ENCODE measurements at places on chromosomes 3 and 15.
A peak's percentile ranks its signal among the peaks of the same experiment; 100 is the strongest.

- DNase-seq: peak; percentile 13
Observed at GRCh38 chr3:5787861-5788488, 600.5 kb downstream of the EDEM1 start.

GRCh38 chr15:68599153-68599545, 20.4 kb downstream of the CORO2B start:
- DNase-seq: no peak

DNA sequence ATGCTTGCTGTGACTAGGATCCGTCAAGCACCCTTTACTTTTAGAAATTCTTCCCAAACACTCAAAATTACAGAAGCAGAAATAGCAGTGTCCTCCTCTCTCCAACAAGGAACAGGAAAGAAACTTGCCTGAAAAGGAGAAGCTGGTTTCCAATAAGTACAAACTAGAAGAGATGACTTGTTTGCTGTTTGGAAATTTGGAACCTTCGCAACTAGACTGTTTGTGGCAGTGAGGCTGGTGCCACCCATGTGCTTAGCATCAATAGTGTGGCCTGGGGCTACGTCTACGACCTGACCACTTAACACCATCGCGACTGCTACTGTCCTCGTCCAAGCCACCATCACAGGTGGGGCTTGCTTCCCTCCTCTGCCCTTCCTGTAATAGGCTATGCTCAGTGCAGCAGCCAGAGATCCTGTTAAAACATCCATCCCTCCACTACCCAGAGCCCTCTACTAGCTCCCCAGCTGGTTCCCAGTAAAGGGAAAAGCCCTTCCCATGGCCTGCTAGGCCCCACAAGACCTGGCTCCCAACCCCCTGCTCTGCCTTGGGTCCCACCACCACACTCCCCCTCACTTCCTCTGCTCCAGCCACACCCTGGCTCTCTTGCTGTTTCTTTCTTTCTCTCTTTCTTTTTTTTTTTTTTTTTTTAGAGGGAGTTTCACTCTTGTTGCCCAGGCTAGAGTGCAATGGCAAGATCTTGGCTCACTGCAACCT, 52.6 kb upstream of the CCR2 start:
- no peak for DNase-seq

- DNase-seq: peak; percentile 71
Observed at GRCh38 chr3:50189274-50189673, 2.1 kb upstream of the GNAT1 start.

- DNase-seq: no peak
Observed at GRCh38 chr3:143755978-143756377, 92.3 kb downstream of the SLC9A9 start.

- DNase-seq: no peak
Observed at GRCh38 chr15:82572311-82572710, 32.1 kb upstream of the RPS17 start.

- no peak for DNase-seq
Observed at GRCh38 chr3:52391096-52391495, 53.8 kb downstream of the SEMA3G start.

- DNase-seq: peak; percentile 65
Observed at GRCh38 chr3:15631426-15632211, 30.1 kb downstream of the BTD start.

- DNase-seq: no peak
Observed at GRCh38 chr15:68679961-68680371, 101.2 kb downstream of the CORO2B start.

DNA sequence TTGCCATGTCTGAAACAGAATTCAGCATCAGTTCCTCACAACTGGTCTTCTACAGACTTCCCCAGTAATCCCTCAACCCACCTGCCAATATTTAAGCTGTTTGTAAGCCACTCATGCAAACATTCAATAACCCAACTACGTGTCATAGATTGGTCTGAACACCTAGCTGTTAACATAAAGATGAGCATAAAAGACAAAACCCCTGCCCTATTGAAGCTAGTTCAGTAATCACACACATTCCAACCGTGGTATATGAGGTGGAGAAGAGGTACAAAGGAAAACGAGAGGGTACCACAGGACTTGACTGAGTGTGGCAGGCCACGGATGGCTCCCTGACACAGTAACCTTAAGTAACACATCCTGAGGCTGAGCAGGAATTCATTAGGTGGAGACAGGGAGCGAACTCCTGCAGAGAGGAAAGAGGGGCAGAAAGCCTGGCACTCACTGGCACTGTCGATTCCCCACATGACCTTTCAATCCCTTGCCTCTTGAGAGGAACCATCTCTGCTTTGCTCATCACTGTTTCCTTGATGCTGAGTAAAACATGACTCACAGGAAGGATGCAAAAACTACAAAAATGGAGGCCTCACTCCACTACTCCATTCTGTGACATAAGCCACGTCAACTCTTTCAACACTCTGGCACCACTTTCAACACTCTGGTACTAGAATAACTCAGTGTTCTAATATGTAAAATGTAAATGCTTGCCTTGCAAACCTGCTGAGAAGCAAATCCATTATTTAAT, 31.3 kb downstream of the RPN1 start:
- no peak for DNase-seq

DNA sequence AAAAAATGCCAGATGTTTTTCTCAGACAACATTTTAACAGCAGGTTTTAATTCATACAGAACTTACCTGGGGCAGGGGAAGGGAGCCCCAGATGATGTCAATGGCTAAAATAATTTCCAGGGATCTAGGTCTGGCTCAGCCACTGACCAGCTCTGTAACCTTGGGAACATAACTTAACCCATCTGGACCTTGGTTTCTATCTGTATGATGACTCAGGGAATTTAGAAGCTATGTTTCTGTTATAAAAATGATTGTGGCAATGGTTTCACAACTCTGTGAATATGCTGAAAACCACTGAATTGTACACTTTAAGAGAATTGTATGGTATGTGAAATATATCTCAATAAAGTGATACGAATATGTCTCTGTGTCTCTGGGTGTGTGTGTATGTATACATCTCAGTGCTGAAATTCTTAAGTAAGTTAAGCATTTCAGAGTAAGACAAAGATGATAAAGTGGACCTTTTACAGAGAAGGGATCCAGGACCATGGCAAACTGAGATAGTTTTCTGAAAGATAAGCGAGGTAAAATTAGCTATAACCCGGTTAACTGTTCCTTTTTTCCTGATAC, 2.9 kb downstream of the SH3GL3 start:
- no peak for DNase-seq

DNA sequence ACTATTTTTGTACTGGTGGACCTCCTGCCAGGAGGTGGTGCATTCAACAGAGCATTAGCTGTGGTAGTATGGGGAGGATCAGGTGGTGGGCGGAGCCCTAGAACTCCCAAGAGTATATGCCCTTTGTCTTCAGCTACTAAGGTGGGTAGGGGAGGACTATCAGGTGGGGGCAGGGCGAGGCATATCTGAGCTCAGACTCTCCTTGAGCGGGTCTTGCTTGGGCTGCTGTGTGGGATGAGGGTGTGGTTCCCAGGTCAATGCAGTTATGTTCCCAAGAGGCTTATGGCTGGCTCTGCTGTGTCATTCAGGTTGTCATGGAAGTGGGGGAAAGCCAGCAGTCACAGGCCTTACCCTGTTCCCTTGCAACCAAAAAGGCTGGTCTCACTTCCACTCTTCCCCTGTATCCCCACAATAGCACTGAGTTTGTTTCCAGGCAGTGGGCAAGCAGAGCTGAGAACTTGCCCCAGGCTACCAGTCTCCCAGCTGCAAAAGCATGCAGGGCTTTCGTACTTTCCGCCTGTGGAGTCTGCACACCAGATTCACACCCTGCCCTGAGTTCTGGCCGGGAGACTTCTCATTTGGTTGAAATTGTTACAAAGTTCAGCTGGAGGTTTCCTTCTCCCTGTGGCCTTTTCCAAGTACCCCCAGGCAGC, 93.7 kb upstream of the DPPA4 start:
- DNase-seq: no peak

DNA sequence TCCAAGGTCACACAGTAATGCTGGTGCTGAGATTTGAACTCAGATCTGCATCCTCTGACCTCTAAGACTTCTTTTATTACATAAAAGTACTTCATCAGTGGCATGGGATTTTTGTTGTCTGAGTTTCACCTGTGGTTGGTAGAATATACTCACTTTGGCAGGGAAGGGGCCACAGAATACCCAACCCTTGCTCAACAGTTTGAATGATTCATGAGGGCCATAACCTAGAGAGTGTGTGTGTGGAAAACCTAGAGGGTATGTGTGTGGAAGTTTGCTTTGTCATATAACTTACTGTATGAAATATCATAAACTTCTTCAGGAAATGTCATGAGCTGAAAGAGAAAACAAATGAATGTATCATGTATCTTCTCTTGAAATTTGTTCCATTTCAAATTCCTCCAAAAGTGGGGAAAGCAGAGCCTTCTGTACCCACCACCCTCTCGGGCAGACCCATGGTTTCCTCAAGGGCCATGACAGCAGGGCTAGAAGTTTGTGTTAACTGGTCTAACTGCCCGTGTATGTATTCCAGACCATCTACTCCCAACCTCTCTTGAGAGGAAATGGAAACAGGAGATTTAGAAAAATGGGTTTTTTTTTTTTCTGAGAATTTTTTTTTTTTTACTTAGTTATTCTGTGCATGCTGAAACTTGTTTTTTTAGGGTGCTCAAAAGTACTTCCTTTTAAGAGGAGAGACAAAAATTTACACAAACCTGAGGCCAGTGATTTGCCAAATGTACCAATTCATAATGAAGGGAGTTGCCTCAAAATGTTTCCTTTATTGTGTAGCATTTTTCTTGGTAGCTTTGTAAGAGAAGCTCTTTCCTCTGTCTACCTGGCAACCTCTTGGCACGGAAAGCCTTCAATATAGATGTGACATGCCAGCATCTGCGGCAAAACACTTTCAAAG, 127.0 kb downstream of the TPRG1 start:
- DNase-seq: no peak

DNA sequence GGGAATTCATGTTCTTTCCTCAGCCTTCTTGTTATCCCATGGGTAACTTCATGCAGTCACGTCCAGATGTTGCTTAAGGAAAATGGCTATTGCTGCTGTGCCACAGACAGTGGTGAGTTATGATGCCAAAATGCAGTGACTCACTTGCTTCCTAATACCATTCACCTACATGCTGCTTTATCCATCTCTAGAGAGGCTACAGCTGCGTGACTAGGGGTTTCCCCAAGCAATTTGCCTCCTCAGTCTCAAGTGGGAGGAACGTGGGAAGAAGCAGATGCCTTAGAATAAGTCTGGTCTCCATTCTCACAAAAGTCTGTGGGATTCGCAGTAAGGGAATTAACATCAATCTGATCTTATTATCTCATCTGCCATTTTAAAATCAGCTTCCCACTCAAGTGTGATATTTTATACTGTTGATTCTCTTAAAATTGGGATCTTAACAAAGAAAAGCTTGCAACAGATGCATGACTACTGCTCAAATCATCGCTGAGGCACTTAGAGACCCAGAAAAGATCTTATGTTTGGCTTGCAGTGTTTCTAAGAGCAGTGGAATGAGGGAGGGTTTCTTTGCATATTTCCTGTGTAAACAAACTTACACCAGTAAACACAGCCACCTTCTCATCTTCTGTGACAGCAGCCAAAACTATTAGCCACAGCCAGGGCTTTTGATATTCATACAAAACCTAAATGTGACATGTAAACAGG, 62.0 kb upstream of the ACP3 start:
- DNase-seq: no peak

- no peak for DNase-seq
Observed at GRCh38 chr3:152581951-152582350, 253.0 kb upstream of the P2RY1 start.

GRCh38 chr3:16761571-16761970, 123.2 kb upstream of the PLCL2 start:
- DNase-seq: no peak

DNA sequence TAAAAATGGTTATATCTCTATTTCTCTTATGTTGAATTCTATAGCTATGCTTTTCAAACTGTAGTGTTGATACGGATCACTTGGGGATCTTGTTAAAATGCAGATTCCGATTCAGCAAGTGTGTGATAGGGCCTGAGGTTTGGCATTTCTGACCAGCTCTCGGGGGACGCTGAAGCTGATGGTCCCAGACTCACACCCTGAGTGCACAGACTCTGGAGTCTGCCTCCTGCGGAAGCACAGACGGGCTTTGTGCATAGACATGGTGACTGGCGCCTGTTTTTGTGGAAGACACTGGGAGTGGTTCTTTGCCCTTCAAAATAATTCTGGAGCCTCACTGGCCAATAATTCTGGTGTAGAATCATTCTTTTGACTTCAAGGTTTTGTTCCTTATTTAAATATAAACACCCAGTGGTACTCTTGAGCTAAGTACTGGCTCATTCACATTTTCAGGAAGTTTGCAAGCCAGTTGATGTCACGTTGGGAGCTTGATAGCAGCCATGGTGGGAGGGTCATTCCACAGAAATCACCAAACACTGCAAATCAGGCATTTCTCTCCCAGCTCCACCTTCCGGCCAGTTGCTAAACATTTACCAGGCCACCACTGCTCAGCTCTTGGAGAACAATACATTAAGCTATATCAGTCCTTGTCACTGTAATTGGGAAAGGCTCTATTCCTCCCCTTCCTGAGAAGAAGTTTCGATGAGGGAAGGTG, 19.2 kb downstream of the CLDN11 start:
- DNase-seq: no peak

DNA sequence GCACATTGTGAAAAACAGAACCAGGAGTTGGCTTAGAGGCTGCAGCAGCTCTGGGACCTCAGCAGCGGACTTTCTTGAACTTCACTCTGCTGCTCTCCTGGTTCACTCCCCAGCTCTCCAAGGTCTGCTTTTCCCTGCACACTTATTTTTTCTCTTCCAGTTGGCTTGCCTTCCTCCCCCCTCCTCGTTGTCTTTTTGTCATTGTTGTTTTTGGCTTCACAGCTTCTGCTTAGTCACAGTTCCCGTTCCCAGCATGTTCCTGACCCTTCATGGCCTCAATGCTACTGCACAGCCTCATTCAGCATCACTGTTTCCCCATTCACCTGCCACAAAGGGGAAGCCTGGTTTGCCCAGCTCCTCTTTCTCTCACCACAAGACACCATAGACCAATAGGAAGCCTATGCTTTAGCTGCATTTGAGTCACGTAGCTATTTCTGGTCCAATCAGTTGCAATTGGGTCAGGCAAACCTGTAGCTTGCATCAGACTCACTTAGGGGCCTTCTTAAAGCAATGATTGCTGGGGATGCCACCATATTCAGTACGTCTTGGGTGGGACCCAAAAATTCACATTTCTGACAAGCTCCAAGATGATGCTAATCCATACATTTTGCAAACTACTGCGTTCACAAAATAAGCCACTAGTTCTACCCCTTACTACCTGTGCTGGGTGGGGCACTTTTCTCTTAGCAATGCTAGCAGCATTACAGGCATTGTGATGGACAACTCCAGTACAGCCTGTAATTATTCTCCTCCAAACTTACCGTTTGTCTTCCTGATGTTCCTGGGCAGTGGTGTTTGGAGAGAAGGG, 7.8 kb upstream of the SUMF1 start:
- no peak for DNase-seq

Measured in G401 (cell line).